ENCODE measurements at places on chromosomes 5 and 9.

DNA sequence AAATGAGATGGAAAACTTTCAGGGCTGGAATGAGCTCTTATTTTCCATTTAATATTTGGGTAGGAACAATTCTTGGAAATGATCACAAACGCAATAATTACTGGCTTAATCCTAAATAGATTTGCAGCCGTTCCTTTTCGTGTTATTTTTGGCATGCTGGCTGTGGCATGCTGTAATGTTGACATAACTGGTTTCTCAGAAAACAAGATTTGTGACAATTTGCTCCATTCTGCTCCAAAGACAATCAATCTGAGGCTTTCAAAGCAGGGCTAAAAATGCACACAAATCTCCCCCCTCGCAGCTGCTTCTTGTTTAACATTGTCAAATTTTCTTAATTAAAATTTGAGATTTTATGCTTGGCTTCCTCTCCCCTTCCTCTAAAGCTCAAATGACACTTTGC lies 151.2 kb downstream of the TTC39B start:
- peak; percentile 54 for DNase-seq

- DNase-seq: no peak
Measured at GRCh38 chr5:179827680-179828079, 7.0 kb downstream of the SQSTM1 start.

DNA sequence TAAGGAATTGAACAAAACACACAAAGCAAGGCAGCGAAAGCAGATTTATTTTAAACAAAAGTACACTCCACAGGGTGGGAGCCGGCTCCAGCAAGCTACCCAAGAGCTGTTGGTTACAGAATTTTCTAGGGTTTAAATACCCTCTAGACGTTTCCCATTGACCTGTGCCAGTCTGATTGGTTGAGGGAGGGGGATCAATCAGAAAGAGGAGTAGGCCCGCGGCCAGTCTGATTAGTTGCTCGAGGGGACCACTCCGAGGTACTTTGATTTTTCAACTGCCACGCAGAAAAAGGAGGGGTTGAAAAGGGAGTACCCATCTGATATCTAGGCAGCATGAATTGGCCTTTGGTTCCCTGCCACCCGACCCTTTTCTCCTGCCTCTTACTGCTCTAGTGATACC lies 998 bp downstream of the SRP19 start:
- DNase-seq: no peak

DNA sequence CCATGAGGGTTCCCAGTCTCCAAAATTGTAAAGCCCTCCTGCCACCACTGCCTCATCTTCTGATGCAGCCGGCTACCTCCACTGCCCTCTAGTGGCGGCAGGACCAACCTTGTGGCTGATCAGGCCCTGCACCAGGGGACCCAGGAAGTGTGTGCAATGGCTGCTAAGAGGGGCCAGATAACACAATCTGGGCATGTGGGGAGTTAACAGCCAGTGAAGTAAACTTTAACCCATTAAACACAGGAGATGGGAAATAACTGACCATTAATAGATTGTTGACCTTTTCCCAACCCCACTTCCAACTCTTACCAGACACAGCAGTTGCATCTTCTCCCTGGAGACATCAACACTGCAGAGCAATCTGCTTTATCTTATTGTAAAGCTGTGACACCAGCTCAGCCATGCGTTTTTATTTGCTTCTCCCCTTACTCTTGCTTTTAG lies 63.3 kb downstream of the FREM1 start:
- DNase-seq: peak; percentile 33
